ENCODE measurements at places on chromosomes 7 and 10. TPM values are rescaled to one million over a fixed set of nuclear protein-coding genes. Genes with fewer than 3 reads are reported as not detected.

The TEX47 gene
- not detected for total RNA-seq

The ADAM12 gene
- 93.8 TPM for total RNA-seq

The CAV2 gene
- total RNA-seq = 47.6 TPM

The ACSM6 gene
- total RNA-seq = not detected

The PRSS37 gene
- not detected for total RNA-seq

The RHOBTB1 gene
- total RNA-seq = 18.8 TPM

The NXPH1 gene
- not detected for total RNA-seq

The PITX3 gene
- 0.13 TPM for total RNA-seq

The GIMAP2 gene
- total RNA-seq = 6.1 TPM

The AKR1C2 gene
- 139 TPM for total RNA-seq

The MEIG1 gene
- 0.91 TPM for total RNA-seq

The ZNF282 gene
- total RNA-seq = 19.6 TPM

The ZNF853 gene
- total RNA-seq = 0.86 TPM
